ENCODE measurements at places on chromosomes 6 and 20.

DNA sequence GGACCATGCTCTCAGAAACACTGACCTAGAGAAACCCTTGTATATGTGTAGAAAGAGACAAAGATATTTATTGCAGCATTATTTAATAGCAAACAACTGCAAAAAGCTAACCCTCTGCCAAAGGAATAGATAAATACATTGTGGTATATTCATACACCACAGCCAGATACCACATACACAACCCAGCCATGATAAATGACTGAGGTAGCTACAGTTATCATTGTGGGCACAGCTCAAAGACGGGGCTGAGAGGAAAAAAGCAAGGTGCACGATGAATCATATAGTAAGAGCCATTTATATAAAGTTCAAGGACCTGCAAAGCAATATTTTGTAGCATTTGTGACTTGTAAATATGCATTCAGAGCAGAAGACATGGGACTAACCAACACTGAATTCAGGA, 30.8 kb downstream of the RSPO4 start:
- DNase-seq = no peak

DNA sequence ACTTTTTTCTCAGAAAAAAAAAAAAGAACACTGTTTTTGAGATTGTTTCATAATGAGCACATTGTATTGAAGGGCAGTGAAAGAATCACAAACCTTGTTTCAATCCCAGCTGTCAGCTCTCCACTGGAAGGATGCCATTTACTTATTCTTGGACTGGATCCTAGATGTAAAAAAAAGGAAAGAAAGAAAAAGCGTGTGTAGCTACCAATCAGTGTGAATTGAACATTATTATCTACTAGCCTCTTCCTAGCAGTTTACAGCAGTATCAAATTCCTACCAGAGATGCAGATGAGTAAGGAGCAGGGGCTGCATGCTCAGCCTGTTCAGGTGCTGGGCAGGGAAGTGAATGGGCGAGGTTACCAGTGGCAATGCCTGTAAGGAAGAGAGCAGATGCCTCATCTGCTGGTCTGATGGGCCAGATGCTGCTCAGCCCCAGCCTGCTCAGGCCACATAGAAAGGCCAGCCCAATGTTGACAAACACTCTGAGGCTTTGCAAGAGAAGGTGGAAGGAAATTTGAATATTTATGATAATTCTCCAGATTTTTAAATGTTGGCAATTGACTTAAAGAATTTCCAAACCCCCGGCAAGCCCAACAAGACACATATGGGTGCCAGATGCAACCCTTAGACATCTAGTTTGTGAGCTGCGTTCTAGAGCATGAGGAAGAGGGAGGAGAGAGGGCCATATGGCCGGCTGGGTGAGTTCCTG, 189.5 kb downstream of the IBTK start:
- DNase-seq = no peak

DNA sequence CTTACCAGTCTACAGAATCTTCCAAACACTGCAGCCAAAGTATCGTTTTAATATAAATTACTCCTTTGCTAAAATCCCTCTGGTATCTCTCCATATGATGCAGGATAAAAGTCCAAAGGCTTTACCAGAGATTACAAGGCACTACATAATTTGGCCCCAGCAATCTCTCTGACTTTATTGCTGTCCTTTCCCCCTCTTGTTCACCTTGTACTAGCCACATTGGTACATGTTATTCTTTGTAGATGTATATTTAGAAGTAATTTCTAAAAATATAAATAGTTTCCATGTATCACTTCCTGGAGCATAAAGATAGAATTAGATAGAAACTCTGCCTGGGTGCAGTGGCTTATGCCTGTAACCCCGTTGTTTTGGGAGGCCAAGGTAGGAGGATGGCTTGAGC, 28.7 kb upstream of the FAM83B start:
- DNase-seq = no peak

GRCh38 chr6:43758617-43759050, 11.4 kb upstream of the VEGFA start:
- DNase-seq = no peak

DNA sequence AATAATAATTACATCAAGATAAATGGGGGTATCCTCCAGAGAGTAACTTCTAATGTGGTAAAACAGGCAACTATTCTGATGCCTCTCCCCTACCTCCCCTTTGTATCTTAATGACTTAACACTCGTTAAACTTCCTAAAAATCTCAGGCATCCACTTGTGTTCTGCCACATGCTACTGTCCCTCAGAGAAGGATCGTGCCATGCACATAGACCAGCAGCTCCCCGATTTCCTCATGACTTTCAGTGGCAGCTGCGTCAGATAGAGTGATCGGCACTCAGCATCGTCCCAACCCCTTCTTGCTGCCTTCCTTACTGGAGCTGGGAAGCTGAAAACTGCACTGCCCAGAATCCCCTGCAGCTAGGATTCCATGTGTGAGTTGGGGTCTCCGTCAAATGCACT, 32.1 kb downstream of the RIPOR2 start:
- DNase-seq = no peak

- DNase-seq = no peak
Observed at GRCh38 chr6:10722570-10722819, 375 bp upstream of the TMEM14C start.

DNA sequence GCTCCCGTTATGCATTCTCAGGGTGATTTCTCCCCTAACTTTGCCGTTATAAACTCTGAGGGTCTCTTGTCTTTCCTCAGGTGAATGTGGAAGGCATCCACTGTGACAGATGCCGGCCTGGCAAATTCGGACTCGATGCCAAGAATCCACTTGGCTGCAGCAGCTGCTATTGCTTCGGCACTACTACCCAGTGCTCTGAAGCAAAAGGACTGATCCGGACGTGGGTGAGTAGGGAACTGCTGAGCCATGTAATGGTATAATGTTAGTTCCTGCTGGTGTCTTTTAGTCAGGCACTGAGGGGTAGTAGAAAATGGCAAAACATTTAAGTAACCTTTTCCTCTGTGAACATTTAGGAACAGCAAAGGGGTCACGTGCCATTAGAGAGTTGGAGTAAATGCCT, 395.4 kb downstream of the ARHGAP18 start:
- DNase-seq = peak; percentile 32

- DNase-seq = no peak
Observed at GRCh38 chr6:135126034-135126433, 55.1 kb upstream of the MYB start.

- DNase-seq = peak; percentile 39
Observed at GRCh38 chr6:149964308-149965193, 808 bp downstream of the ULBP1 start.

DNA sequence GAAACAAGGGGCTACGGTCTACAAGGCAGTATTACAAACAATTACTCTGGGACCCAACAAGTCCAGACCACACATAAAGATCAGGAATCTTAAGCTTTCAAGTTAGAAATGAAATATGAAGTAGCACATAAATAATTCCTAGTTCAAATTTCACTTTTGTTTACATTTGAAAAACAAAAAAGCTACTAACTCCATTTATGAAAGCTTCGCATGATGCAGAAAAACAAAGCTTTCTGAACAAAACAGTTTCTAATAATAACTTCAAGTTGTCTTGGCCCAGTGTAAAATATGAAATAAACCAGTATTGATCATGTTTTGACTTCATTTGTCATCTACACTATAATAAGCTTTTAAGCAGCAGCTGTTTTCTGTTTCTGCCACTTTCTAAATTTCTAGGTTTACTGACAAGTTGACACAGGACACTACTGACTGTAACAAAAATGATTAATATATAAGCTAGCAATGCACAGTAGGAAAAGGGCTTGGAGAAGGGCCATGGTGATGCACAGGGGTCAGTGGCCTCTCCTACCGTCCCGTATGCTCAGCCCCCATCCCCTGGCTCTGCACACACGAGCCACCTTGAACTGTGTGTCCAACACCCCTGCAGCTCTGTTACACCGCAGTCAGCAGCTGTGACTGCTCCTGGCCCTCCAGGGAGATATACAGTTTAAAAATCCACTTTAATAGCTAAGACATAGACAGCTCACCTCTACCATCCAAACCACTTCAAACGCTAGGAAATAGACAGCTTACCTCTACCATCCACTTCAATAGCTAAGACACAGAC, 13.3 kb upstream of the RAB22A start:
- no peak for DNase-seq

- no peak for DNase-seq
Observed at GRCh38 chr6:91681296-91681695, 1094.4 kb upstream of the MAP3K7 start.

GRCh38 chr6:53734473-53735299, 60.1 kb upstream of the LRRC1 start:
- DNase-seq = no peak

DNA sequence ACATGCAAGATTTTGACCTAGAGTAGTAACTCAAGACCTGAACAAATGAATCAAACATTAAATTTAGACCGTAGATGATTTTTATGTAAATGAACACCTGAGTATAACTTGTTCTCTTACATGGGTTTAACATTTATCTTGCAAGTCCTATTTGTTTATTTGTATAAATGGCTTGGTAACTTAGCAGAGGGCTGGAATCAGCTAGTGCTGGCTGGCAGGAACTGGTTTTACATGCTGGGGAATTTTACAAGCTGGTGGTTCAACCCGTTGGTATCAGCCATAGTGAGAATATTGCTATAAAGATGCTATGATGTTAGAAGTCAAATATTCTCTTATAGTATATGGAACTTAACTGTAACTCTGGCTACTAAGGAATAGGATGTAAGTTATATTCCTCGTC, 8.9 kb downstream of the SLC22A2 start:
- no peak for DNase-seq

GRCh38 chr20:22540832-22541231, 43.5 kb downstream of the FOXA2 start:
- DNase-seq = no peak

- no peak for DNase-seq
Observed at GRCh38 chr6:142765306-142765705, 179.7 kb downstream of the HIVEP2 start.

GRCh38 chr20:53163486-53163885, 191.3 kb downstream of the TSHZ2 start:
- DNase-seq = no peak

DNA sequence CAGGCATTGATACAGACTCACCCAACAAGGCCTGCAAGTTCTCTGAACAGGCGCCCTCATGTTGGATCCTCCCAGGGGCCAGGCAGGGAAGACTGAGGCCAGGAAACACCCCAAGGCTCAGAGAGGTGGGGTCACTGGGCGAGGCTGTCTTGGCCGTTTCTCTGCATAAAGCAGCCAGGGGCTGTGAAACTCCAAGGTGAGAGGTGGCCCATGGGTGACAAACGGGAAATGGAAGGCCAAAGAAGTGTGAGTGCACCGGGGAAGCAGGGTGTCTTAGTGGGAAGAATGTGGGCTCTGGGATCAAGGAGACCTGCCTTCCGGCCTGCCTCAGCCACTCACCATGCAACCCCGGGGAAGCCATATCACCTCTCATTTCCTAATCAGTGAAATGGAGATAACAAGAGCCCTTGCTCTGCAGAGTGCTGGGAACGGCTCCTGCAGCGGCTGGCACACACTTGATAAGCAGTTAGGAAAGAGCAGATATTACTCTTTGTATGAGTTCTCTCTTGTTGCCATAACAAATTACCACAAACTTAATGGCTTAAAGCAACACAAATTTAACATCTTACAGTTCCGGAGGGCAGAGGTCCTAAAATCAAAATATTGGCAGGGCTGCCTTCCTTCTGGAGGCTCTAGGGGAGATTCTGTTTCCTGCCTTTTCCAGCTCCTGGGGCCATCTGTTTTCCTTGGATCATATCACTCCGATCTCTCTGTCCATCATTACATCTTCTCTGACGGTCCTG, 168.6 kb downstream of the NFATC2 start:
- peak; percentile 42 for DNase-seq

DNA sequence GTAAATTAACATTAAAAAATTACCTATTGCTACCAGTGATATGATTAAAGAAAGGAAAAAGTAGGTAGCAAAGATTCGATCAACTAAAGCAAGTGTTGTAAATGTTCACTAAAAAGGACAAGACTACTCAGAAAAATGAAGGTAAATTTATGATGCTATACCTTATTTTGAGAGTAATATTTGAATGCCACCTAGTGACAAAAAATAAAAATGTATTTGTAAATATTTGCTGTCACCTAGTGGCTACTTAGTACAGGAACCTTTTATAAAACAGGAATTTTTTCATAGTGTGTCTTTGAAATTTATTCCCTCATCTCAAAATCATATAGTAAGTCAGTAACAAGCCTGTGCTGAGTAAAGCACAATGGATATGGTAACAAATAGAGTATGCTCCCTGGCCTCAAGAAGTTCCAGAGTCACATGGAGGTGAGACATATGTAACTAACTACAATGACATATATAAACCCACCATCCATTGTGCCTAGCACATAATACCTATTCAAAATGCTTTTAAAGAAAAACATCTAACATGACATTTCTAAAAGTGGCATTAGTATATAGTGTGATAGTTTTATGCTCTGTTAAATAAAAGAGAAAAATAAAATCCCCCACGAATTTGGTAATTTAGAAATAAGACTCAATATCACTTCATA, 193.1 kb upstream of the SIM1 start:
- DNase-seq = no peak

GRCh38 chr20:34618676-34619075, 58.2 kb downstream of the PIGU start:
- DNase-seq = no peak

- no peak for DNase-seq
Observed at GRCh38 chr20:2922957-2923356, 49.7 kb downstream of the PTPRA start.

DNA sequence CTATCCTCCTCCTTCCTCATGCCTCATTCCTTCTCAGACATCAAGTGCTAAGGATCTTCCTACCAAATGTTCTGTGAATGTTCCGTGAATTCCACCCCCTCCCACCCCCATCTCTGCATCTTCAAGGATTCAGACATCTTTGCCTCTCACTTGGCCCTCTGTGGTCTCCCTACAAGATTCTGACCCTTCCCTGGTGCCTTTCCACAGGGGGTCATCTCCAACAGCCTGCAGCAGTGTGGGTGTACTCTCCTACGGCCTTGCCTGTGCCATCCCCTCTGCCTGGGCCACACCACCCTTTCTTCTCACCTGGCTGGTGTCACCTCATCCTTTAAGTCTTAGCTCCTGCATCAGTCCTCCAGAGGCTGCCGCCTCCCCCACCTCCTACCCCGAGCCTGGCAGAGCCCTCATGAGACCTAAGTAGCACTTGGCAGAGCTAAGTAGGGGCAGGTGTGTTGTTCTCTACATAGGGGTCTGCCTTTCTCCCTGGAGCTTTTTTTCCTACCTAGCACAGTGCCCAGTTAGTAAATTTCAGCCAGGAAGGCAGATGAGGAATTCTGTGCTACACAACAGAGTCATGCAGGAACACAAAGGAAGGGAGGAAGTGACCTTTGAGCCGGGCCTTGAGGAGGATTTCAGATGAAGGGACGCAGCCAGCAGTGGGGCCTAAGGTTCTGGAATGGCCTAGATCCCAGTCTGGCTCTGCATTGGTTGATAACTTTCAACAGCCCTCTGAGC, 43.1 kb downstream of the TM9SF4 start:
- DNase-seq = no peak

GRCh38 chr20:58017970-58018530, 210.4 kb downstream of the ANKRD60 start:
- no peak for DNase-seq
